ENCODE measurements at places on chromosomes 1 and 21.

GRCh38 chr1:213568929-213569815, 418.6 kb upstream of the PROX1 start:
- DNase-seq = no peak

- no peak for DNase-seq
Observed at GRCh38 chr1:94792473-94793295, 27.5 kb upstream of the SLC44A3 start.

DNA sequence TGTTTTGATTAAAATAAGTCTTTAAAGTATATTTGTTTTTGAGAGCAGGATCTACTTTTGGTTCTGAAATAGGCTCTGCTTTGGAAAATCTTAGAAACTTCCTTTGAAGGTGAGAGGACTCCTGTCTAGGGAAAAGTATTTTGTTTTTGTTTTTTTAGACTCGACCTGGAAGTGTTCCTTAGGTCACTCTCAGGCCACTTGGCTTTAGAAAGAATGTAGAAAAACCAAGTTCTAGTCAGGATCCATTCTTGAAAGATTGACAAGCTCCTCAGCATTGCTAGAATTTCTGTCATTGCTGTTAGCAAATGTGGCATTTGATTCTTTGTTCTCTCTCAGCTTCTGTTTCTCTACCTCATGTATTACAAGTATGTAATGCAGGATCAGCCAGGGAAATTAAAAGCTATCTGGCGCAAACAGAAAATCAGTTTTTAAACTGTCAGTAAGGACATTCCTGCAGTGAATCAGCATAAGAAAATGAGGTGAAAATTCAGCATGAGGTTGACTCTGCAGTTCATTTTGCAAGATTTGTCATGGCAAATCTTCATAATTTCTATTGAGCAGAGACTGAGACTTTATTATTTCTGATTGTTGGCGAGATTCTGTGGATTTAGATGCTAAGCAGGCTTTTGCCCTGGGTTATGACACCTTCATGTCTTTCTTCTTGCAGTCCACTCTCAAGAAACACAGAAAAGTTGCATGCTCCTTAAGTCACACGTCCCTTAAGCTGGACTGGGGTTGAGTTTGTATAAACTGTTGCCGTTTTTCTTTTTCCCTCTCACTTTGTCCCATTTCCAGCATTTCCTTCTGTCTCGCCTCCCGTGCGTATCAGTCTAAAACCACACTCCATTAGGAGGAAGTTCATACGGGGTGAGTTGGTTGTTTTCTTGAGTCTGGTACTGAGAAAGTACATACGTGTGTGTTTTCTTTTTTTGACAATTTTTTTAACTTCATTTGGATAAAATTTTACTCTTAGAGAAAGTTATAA, 12.6 kb downstream of the NTPCR start:
- no peak for DNase-seq

GRCh38 chr1:195113471-195113870, 1494.8 kb downstream of the KCNT2 start:
- DNase-seq = no peak

GRCh38 chr1:170618421-170618820, 45.5 kb upstream of the PRRX1 start:
- no peak for DNase-seq

DNA sequence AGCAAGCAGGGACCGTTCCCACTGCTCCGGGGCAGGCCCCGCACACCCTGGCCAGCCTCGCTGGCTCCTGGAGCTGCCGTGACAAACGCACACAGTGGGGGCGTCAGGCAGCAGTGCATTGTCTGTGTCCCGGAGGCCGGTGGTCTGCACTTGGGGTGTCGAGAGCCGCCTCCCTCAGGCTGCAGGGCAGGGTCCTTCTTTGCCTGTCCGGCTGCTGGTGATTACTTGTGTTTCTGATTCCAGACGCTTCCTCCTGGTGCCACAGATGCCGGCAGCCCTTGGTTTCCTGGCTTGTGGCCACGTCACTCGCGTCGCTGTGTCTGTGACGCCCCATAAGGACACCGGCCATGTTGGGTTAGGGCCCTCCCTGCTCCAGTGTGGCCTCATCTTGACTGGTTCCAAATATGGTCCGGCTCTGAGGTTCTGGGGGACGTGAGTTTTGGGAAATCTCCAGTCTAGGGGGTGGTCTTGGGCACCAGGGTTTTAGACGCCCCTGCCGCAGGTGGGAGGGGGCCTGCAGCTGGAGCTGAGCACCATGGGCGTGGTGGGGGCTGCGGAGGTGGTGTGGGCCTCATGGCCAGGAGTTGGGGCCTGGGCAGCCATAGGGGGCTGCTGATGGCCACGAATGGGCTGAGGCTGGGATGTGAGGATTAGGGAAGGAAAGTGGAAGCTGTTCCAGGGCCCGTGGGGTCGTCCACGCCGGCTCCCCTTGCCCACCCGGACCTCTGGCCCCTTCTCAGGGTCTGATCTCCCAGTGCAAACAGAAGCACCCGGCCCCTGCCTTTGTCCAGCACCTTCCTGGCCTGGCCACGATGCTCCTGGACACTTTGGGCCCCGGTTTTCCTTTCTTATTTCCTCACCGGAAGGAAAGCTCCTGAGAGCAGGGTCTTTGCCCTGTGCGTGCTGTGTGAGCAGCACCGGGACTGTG, 41.0 kb downstream of the SLX9 start:
- DNase-seq = no peak

- DNase-seq = no peak
Observed at GRCh38 chr1:147575376-147575775, 34.1 kb downstream of the BCL9 start.

- no peak for DNase-seq
Observed at GRCh38 chr1:211305044-211305443, 21.6 kb upstream of the TRAF5 start.

- DNase-seq = no peak
Observed at GRCh38 chr1:109802136-109802900, 38.6 kb upstream of the EPS8L3 start.

DNA sequence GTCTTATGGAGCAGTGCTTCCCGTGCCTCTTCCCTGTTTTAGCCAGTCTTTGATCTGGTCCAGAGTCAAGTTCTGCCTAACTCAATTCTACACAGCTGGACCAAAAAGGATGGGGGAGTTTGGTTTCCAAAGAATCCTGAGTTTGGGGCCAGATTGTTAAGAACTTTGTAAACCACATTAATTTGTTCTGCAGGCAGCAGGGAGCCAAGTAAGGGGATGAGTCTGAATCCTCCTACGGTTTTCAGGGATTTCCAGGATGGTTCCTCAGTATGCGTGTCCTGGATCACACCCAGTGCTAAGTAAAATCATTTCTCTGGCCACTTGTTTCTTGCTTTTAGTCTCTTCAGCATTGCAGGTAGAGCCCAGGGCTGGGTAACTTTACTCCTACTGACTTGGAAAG, 26.1 kb upstream of the GJA5 start:
- DNase-seq = no peak

DNA sequence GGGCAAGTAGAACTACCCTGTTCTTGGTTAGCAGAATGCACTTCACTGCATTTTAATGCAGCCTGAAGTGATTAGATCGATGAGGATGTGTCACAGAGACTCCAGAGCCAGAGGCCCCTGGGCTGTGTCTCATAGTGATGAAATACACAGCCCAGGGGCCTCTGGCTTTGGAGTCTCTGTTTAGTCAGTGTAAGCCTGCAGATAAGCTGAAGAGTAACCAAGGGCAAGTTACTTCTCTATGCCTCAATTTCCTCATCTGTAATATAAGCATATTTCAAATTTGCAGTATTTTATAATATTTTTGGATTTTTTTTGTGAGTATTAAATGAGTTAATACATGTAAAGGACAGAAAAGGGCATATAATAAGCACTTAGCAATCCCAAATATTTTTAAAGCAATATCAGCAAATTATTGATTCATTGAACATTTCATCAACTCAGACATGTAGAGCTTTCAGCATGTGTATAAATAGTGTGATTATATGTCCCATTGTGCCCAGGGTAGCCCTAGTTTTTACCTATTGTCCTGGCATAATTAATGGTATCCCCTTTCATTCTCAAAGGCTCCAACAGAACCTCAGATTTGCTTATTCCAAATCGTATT, 23.6 kb upstream of the APOBEC4 start:
- no peak for DNase-seq

GRCh38 chr1:76191561-76191960, 117.0 kb downstream of the ST6GALNAC3 start:
- no peak for DNase-seq

DNA sequence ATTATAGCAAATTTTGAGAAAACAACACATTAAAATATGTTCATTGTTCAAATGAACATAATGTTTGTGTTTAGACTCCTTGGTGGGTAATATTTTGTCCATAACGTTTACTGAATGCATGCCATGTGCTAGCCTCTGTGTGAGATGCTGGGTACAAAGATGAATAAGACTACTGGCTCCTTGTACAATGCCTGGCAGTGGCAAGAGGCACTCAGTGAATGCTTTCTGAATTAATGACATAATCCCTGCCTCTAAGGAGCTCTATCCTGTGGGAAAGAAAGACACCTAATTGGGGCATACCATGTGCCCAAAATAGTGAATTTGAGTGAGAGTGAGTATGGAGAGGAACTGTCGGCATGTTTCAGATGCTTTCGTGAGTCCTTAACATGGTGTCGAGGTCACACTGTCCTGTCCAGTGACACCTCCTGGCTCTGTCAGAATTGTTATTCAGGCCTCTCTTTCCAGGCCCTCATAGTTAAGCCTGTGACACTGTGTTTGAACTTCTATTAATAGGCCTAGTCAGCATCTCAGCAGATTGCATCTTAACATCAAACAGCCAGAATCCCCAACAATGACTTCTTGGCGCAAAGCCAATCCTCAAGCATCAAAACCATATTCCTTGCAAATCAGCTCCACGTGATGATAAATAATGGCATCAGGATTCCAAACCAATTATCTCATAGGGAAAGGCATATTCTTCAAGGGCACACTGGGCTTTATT, 32.8 kb upstream of the S1PR1 start:
- DNase-seq = no peak

DNA sequence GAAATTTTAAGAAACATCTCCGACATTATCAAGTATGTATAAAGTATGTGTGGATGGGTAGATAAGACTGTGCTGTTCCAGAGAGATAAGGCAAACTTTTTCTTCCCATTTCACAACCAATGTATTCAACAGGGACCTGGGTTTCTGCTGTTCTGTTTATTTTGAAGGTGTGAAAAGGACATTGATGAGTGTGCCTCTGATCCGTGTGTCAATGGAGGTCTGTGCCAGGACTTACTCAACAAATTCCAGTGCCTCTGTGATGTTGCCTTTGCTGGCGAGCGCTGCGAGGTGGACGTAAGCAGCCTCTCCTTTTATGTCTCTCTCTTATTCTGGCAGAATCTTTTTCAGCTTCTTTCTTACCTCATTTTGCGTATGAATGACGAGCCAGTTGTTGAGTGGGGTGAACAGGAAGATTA, 174.0 kb downstream of the CRB1 start:
- DNase-seq = no peak

- no peak for DNase-seq
Observed at GRCh38 chr1:63248216-63248615, 74.2 kb upstream of the FOXD3 start.

DNA sequence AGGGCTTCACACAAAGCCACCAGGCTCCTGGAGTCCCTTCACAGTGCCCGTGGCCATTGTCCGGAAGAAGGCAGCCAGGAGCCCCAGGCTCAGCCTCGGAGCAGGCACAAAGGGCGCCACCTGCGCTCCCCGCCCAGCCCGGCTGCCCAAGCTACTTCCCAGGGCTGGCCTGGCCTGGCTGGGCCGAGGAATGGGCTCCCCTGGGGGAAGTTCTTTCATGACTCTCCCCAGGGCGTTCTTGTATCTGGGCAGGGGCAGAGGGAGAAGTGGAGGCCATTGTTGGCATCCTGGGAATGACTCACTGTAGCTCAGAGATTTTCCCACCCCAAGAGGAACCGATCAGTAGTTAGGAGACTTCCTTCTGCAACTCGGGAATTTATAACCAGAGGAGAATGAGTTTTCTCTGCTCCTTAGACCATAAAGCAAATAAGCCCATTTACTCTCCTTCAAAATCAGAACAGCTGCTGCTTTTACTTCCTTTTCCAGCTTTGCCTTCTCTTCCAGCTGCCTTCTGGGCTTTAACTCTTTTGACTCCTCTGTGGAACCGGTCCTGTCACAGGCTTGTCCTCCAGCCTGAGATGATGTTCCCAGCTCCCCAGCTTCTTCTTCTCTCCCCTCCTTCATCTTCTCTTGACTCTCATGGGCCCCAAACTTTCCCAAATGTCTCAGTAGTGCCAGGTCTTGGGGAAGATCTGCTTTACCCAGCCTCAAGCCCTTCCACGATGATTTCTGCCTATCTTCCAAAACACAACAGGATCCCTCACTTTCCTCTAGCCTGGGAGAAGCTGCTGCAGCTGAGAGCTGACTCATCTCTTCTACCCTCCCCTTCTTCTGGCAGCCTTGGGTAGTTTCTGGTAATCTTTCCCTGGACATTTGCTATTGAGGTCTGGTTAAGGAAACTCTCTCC, 118.7 kb upstream of the CD34 start:
- no peak for DNase-seq

DNA sequence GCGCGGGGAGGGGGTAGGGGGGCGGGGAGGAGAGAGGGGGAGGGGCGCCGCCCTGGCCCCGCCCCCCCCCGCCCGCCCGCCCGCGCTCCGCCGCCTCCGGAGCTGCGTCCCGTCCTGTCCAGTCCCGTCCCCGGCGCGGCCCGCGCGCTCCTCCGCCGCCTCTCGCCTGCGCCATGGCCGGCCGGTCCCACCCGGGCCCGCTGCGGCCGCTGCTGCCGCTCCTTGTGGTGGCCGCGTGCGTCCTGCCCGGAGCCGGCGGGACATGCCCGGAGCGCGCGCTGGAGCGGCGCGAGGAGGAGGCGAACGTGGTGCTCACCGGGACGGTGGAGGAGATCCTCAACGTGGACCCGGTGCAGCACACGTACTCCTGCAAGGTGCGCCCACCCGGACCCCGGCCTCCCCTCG, at the start of gene AGRN:
Gene AGRN, plus strand, starts transcription at position 121 of the 405 bp plus-strand sequence. Its CDS starts 53 bp downstream, at position 174.
- no peak for DNase-seq

DNA sequence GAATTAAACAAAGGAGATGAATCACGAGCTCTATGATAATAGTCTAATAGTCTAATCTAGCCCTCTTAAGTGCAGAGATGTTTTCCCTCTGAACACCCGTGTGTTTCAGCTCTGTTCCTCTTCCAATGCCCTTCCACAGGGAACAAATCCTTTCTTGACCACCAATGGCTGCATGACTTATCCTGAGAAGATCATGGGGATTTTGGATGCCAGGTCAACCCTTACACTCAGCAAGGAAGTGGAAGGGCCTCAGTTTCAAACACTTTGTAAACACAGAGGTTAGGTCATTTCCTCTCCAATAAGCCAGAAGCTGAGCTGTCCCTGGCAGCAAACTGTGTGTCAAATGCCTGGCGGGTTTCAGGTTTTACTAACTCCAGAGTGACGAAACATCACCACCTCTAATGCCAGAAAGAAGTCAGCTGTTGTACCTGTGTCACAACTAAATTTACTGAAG, 200.0 kb downstream of the GABPA start:
- DNase-seq = no peak

GRCh38 chr1:205477759-205478247, 22.0 kb upstream of the BLACAT1 start:
- DNase-seq = no peak

GRCh38 chr1:150762552-150762951, 3.0 kb downstream of the CTSS start:
- DNase-seq = no peak

Measured in esophagus squamous epithelium (tissue), 5 donors.